ENCODE measurements at places on chromosomes 5 and 9.
A peak's percentile ranks its signal among the peaks of the same experiment; 100 is the strongest.

- no peak for DNase-seq
Measured at GRCh38 chr9:120066315-120066714, 513.7 kb downstream of the CDK5RAP2 start.

DNA sequence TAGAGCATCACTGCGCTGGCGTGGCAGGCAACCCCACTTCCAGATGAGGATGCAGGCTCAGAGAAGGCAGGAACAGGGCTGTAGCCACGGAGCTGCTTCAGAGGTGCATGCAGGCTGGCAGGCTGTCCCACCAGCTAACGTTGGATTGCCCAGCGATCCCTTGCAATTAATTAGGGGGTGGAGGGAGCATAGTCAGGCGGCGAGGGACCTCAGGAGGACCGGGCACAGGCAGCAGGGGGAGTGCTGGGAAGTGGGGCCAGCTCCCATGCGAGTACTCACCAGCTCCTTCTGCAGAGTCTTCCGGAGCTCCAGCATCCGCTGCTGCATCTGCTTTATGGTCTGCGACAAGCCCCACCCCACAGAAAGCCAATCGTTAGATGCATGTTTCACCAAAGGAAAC lies 20.3 kb downstream of the ARPC5L start:
- no peak for DNase-seq

DNA sequence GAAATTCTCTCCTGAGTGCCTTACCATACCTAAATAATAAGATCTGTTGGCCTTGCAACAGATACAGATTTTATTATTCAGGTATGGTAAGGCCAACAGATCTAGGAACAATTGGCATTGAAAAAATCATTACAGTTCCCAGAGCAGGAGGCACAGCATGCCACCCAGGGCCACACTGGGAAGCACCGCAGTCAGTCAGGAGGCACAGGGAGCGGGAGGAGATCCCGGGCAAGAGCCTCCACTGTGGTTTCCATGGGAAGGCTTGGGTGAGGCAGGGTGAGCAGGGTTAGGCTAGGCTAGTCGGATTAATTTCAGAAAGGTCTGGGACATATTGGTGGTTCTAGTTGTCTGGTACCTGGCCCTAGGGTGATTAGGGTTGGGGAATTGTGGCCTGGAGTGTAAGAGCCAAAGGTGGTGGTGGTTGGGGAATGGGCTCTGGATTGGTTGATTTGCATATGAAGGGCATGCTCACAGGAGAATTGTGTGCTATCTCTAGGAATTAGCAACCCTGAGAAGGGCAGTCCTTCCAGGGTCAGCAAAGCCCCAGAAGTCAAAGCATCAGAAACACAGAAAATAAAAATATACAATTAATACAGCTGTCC lies 111.4 kb downstream of the PDE8B start:
- DNase-seq: no peak

- no peak for DNase-seq
Measured at GRCh38 chr5:180072556-180072955, 997 bp upstream of the RNF130 start.

DNA sequence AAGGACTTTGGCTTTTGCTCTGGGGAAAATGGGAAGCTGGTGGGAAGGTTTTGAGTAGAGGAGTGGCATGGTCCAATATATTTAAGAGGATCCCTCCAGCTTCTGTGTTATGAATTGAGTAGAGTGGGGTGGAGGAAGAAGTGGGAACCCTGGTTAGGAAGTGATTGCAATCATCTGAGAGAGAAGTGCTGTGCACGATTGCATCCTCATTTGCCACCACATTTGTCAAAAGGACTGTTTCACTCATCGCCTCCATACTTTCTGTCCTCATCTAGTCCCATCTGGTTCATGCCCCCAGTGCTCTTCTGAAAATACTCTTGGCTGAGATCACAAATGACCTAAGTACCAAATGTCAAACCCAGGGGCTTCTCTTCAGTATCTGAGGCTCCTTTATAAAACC lies 192.1 kb downstream of the RAB3C start:
- no peak for DNase-seq

DNA sequence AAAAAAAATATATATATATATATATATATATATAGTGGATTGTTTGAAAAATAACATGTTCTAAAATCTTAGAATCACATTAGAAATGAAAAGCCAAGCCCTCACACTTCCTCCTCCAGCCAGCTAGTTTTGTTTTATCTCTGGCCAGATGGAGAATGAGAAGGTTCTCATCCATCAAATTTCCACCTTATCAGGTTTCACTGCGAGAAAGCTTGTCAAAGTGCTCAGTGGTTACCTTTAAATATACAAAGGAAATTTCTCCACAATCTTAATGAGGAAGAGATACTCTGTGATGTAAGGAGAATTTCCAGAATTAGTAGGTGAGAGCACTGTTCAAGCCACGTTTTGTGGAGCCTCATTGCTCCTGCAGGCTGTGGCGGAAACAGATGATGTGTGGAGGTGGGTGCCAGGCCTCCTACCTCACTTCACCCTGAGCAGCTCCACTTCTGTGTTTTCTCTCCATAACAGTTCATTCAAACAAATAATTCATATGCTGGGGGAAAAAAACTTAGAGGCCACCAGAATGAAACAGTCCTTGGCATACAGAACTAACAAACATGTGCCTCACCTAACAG lies 71.9 kb downstream of the CDK5RAP2 start:
- DNase-seq: no peak

- no peak for DNase-seq
Measured at GRCh38 chr5:152864991-152865390, 459.9 kb upstream of the NMUR2 start.

DNA sequence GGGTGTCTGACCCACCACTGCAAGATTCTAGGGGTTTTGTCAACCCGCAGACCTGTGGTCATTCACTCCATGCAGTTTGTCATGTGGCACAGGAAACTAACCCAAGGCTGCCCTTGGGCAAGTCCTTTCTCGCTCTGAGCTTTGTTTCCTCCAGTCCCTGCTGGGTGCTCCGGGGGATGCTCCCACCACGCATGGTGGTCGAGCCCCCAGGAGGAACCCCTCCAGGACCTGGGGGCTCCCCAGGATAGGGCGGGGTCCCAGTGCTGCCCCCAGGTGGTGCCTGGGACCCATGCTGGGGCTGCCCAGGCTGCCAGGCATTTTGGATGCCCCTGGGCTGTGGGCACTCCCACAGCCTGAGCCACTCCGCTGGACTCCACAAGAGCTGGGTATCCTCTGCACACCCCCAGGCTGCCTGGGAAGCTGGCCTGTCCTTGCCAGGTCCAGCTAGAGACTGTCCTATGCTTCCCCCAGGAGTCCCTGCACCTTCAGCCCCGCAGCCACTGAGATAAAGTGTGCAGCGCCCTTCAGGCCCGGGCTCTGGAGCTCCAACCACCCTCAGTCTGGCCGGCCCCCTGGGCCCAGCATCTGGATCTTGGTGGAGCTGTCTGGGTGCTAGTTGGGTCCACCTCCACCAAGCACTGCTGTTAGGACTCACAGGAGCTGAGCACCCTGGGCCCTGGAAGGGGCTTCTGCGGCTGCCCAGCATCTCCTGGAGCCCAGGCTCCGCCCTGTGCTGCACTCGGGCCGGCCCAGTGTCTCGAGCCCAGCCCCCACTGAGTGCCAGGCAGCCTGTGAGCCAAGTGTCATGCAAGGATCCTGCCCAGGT lies 104.3 kb downstream of the PHF2 start:
- no peak for DNase-seq

GRCh38 chr9:82144803-82145202 lies 156.2 kb downstream of the SPATA31D1 start:
- DNase-seq: no peak

- no peak for DNase-seq
Measured at GRCh38 chr5:85990998-85991397, 626.7 kb upstream of the COX7C start.

DNA sequence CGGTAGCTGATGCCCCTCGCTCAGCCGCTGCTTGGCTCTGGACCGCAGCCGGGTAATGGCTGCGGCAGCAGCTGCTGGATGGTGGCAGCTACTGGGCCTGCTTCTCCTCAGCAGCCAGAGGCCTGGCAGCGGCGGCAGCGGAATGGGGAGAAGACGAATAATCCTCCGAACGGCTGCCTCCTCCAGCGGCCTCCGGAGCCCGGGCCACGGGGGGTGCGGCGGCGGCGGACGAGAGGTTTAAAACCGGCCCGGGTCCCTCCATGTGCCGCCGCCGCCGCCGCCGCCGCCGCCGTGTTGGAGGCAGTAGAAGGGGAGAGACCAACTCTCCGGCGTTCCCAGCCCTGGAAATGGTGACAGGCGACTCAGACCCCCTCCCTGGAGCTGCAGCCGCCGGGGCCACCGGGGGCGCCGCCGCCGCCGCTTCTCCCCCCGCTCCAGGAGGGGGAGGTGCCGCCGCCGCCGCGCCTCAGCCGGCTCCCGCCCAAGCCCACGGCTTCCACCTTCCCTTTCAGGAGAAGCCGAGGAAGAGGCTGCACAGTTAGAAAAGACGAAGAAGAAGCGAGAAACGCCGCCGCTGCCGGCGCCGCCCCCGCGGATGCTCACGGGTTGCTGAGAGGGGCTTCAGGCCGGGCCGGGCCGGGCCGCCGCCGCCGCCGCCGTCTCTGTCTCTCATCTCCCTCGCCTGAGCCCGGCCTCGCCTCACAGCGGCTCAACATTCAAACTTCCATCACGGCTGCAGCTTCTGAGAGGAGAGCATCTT lies 118.4 kb upstream of the PRSS3 start:
- DNase-seq: peak; percentile 10

DNA sequence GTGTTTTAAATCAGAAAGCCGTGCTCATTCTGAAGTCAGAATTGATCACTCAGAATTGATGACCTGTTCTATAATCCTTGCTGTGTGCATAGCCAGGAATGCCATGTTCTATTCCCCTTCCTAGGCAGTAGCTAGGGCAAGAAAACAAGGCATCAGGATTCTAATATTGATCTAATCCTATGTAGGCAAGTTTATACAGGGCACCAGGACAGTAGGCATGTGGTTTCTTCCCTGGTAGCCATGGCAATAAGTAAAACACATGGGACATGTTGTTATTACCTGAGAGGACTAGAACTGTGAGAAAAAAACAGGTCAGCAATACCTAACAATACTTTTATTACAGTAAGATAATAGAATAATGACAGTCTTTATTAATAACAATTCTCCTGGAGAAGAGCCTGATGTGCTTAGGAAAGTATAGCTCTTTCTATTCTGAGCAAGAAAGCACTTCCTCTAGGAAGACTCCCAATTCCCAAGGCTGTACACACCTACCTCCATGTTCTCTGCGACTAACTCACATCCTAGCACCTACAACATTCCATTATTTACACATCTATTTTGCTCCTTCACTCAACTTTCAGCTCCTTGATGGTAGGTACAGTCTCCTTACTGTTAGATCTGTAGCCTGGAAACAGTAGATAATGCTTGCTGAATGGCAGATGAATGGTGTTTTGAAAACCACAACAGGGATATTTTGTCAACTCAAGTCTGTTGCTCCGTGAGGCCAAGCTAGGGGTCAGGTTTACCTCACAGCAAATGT lies 70.8 kb downstream of the STX17 start:
- no peak for DNase-seq

- DNase-seq: peak; percentile 89
Measured at GRCh38 chr5:14250084-14250695, 107.0 kb downstream of the TRIO start.

- DNase-seq: no peak
Measured at GRCh38 chr9:109966643-109967368, 186.8 kb downstream of the PALM2AKAP2 start.

- no peak for DNase-seq
Measured at GRCh38 chr5:123000731-123001130, 35.8 kb downstream of the PPIC start.

- DNase-seq: no peak
Measured at GRCh38 chr5:111461934-111462333, 50.4 kb downstream of the STARD4 start.

DNA sequence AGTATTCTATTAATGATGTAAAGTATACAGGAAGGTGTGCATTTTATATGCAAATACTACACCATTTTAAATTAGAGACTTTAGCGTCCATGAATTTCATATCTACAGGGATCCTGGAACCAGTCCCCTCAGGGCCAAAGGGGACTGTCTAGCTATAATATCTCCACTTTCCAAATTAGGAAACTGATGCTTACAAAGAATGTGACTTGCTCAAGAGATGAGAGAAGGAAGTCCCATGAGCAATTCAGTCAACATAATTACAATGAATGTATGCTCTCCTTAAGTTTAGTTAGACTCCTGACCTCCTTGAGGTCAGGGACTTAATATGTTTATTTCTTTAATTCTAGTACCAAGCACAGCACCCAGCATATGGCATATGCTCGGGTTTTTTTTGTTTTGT lies 23.7 kb downstream of the NIPBL start:
- no peak for DNase-seq

- no peak for DNase-seq
Measured at GRCh38 chr9:129362287-129363000, 184.4 kb upstream of the IER5L start.

- no peak for DNase-seq
Measured at GRCh38 chr9:101235105-101235866, 149.5 kb downstream of the BAAT start.

GRCh38 chr5:54823006-54823405 lies 162.4 kb downstream of the ESM1 start:
- no peak for DNase-seq

DNA sequence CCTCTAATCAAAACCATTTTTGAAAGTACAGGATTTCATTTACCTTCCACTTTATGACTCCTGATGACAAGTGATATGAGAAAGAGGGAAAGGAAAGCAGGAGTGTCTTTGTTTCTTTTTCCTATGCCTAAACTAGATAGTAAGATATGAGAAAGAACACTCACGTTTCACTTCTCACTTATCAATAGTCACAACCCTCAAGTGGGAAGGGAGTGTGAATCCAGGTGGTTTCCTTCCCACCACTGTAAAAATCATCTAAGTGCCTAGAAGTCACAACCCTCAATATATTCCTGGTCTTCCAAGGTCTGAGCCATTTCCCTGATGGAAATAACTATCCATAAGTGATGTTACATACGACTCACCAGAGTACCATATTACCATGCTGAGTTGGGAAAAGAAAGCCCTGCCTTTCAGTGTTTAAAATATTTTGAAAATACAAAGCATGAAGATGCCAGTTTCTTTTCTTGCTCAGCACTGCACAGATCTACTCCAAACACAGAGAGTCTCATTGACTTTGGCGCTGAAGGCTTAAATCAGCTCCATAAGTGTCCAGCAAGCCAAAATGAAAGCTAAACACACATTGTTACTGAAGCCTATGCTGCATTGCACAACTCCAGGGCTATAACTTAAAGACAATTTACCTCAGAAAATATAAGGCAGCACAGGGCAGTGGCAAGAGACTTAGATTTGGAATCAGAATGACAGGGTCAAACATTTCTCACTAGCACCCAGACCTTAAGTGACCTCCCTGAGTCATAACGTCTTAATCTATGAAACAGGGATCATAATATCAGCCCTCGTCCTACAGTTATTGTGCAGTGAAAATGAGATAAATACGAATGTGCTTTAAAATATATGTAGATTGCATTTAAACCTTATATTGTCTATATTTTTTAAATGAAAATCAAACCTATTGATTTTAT lies 301.2 kb downstream of the KIAA0825 start:
- DNase-seq: no peak

DNA sequence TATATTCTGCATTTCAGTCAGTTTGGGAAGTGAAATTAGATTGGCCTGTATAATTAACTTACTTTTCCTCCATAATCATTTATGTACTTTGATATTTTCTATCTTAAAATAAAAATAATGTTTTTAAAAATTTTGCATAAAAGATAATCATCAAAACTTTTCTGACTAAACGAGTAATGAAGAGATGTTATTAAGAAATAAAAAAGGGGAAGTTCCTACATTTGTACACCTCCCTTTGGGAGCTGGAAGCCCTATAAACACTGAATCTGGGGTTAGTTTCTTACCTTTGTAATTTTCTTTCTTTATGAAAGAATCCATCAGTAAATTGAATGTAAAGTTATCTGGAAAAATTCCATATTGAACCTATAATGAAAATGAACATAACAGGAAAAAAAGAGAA lies 86.2 kb downstream of the MRPS27 start:
- no peak for DNase-seq

Measured in NCI-H2107 (cell line).